ENCODE measurements at places on chromosomes 13 and 19.

GRCh38 chr13:80386002-80386401 is 45.1 kb upstream of the SPRY2 start:
- DNase-seq, result no peak

DNA sequence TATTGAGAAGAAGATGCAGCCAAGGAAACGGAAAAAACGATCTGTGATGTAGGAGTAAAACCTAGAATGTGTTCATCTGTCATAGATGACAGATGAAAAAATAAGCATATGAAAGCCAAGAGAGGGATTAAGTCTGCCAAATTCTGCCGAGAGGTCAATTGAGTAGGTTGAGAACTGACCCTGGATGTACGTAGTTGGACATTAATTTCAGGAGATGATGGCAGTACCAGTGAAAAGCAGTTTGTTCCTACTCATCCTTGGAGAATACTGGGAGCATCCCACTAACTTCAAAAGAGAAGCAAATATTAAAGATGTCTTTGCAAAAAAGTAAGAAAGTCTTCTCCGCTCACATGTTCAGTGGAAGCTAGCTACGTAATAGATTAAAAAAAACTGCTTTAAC is 11.8 kb upstream of the FGF9 start:
- DNase-seq, result no peak

- no peak for DNase-seq
Measured at GRCh38 chr19:19297759-19298158, 22.6 kb downstream of the SUGP1 start.

DNA sequence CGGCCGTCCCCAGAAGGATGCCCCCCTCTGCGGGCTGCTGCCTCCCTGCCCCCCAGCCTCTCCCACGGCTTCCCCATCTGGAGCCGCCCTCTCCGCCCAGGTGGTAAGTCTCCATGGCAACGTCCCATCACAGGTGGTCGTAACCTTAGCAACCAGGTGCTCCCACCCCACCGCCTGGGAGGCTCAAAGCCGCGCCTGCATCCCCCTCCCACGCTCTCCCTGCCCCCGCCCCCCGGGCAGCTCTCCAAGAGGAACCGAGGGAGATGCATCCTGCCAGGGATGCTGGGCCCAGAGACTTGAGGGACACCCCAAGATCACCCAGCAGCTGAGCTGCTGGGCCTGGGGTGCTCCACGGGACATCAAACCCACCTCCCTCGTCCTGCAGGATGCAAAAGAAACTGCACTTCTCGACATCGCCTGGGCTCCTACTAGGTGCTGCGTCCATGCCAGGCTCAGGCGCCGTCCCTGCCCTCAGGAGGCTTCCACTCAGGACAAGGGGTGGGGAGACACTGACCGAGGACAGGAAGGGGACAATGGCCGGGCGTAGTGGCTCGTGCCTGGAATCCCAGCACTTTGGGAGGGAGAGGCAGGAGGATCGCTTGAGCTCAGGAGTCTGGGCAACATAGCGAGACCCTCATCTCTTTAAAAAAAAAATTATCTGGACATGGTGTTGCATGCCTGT is 5.0 kb upstream of the LINGO3 start:
- no peak for DNase-seq

DNA sequence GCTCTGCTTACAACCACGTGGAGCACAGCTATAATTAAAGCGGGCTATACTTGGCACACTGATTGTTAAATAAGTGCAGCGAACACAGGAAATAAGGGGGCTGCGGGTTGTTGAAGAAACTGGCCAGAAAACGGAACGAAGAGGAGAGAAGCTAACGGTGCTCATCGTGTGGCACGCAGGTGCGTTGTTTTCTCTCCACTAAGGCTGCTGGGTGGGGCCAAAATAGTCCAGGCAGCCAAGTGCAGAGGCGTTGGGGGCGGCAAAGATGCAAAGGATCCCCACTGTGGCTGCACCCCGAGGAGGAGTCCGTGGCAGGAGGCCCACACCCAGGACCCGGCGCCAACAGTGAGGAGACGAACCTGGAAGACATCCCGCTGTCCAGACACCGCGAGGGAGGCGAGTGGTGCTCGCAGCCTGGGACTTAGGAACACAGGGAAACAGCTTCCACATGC is 8.1 kb upstream of the ARL11 start:
- DNase-seq, result no peak
